ENCODE measurements at places on chromosomes 1 and 21.

GRCh38 chr1:37892151-37893047, 33.0 kb upstream of the MTF1 start:
- peak; percentile 60 for DNase-seq

- no peak for DNase-seq
Measured at GRCh38 chr1:204383163-204383904, 23.6 kb upstream of the PLEKHA6 start.

DNA sequence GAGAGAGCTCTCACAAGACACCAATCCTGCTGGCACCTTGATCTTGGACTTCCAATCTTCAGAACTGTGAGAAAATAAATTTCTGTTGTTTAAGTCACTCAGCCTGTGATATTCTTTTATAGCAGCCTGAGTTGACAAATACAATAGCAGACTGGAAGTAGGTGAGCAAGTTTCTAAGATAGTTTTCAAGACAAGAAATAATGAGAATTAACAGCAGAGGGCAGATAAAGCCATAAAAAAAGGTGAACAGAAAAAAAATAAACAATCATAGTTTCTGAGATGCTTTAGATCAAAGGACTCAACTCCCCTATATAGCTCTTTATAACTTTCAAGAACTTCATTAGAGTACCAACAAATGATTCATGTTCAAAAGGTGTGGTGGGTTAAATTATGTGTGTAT, 119.8 kb downstream of the PLPPR5 start:
- DNase-seq = no peak

DNA sequence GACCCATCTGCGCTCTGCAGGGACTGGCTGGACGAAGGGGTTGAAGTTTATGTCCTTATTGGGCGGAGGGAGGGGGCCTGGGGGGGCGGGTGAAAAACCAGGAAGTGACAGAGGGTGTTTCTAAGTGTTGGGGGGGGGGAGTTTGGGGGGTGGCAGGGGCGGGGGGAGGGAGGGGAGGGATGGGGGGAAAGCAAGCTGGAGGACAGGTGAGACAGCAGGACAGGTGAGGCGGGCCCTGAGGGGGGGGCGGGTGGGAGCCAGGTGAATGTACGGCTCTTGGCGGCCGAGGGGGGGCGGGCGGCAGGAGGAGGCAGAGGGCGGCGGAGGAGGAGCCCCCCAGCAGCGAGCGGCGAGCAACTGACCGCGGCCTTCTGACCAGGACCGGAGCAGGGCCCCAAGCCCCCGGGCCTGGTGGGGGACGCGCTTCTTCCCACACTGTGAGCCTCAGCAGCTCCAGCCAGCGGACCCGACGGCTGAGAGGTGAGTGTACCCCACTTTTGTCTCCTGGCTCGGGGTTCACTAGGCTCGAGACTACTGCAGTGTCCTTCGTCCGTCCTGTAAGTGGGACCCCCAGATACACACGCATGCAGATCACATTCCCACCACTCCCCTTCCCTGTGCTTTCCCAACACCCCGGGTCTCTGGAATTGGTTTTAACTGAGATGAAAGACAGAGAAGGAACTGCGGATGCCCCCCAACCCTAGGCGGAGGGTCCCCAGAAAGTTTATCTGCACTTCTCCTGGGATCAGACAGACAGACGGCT, at the start of gene ZBTB7B:
Gene ZBTB7B, plus strand, starts transcription at position 339 of the 763 bp plus-strand sequence. CDS start 11,859 bp downstream, outside the sequence.
- no peak for DNase-seq

GRCh38 chr21:31557421-31558188, 101.9 kb upstream of the SOD1 start:
- DNase-seq = no peak

GRCh38 chr1:30853350-30853749, 55.2 kb downstream of the SDC3 start:
- no peak for DNase-seq

- no peak for DNase-seq
Measured at GRCh38 chr1:227547310-227548118, 15.8 kb upstream of the ZNF678 start.

- DNase-seq = no peak
Measured at GRCh38 chr1:232183266-232183800, 446.6 kb downstream of the SIPA1L2 start.

GRCh38 chr21:17636711-17637110, 24.0 kb upstream of the BTG3 start:
- no peak for DNase-seq

GRCh38 chr1:209198961-209199750, 384.4 kb upstream of the CAMK1G start:
- DNase-seq = no peak

DNA sequence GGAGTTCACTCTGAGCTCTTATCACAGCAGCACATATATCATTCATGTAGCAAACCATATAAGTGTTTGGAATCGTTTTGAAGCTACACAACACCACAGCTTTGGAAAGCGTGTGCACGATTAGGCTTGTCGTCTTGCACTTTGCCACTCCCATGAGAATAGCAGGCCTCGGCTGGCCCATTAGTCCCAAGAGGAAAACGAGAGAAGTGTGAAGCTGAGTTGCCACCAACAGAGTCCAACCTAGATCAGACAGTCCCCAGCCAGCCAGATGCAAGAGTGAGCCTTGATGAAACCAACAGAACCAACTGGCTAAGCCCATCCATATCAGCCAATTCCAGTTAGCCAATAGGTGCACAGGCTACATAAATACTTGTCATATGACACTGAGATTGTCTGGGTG, 238.4 kb downstream of the C1orf94 start:
- no peak for DNase-seq

DNA sequence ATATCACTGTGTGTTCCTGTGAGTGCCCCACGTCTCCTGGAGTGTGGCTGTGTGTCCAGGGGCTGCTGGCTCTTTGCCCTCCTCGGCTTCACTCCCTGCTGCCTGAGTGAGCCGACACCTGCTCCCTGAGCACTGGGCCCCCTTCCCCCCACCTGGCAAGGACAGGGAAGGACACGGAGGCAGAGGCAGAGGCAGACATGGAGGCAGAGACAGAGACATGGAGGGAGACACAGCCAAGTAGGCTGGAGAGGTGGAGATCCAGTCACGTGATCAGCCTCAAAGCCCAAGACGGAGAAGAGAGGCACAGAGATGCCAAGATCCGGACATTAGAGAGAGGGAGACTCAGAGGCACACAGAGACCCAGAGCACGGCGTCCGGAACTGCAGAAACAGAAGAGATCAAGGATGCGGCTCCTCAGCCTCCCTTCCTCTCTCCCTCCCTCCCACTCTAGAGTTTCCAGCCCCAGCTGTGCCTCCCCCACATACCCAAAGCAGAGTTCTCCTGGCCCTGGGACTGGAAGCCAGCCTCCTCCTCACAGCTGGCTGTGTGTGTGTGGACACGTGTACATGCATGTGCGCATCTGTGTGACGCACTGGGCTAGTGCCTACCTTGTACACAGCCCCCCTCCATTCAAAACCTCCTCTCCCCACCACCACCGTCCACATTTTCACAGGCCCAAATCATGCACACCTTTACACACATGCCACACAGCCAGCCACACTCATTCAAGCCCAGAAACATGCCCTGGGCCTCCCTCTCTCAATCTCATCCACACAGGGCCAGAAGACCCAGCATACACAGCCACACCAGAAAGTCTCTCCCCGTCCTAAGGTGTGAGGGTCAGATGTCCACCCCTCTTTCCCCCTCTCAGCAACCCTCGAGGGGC, 39.1 kb upstream of the WASF2 start:
- DNase-seq = peak; percentile 61

DNA sequence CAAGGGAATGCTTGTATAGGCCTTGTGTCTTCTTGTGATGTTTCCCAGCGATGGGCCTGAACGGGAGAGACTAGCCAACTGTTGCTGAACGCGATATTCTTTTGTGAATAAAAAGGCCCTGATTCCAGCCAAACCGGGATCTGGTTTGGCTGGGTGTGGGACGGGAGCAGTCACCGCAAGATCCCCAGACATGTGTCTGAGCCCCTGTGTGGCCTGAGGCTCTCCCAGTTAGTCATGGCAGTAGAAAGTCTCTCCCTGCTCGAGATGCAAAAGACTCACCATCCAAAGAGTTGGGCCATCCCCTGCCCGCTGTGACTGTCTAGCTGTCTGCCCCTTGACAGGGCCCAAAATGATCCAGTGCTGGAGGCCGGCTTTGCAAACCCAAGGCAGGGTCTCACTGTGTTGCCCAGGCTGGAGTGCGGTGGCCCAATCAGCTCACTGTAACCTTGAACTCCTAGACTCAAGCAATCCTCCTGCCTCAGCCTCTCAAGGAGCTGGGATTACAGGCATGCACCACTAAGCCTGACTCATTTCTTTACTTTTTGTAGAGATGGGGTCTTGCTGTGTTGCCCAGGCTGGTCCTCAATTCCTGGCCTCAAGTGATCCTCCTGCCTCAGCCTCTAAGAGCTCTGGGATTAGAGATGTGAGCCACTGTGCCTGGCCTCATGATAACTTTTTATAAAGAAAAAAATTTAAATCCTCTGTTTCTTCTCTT, 56.4 kb downstream of the KIF26B start:
- DNase-seq = no peak

DNA sequence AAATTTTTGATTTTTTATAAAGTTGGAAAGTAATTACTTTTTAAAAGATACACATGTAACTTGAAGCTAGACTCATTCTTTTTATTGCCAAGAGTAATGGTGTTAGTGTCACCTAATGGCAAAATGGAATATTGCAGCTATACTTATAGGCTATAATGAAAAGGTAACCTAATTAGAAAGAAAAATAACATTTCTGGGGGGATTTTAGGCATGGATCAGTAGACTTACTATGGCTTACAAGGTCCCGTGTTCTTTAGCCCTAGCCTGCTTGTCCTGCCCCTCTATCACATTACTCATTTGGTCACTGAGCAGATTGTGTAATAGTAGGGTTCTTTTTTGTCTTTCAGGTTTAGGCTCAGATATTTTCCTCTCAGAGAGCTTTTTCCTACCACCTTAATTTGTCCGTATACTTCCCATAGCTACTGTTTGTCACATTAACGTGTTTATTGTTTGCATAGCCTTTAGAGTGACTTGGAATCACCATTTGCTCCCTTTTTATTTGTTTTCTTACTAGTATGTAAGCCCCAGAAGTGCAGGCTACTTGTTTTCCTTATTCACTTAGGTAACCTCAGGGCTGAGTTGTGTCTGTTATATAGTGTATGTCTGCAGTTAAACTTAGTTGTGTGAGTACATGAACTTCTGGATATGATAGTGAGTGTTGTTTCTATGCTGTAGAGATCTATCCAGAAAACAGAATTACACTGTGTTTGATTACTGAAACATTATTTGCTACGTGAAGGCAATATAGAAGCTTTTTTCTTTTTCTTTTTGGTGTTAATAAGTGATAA, 58.7 kb downstream of the RABGAP1L start:
- DNase-seq = peak; percentile 14

DNA sequence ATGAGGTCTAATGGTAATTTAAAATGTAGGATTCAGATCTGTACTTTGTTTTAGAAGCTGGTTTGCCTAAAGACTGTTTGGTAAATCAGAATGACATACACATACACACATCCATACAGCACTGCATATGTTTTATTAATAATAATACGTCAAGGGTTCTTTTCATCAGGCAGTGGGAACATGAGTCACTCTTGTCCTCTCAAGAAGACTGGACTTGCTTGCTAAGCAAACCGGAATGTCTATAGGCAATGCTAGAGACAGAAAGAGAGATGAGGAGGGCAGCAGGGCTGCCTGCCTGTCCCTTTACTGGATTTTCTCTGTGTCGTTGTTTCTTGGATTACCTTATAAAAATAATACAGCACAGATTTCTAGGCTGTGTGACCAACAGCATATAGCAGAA, 119.1 kb upstream of the GALNT2 start:
- no peak for DNase-seq

DNA sequence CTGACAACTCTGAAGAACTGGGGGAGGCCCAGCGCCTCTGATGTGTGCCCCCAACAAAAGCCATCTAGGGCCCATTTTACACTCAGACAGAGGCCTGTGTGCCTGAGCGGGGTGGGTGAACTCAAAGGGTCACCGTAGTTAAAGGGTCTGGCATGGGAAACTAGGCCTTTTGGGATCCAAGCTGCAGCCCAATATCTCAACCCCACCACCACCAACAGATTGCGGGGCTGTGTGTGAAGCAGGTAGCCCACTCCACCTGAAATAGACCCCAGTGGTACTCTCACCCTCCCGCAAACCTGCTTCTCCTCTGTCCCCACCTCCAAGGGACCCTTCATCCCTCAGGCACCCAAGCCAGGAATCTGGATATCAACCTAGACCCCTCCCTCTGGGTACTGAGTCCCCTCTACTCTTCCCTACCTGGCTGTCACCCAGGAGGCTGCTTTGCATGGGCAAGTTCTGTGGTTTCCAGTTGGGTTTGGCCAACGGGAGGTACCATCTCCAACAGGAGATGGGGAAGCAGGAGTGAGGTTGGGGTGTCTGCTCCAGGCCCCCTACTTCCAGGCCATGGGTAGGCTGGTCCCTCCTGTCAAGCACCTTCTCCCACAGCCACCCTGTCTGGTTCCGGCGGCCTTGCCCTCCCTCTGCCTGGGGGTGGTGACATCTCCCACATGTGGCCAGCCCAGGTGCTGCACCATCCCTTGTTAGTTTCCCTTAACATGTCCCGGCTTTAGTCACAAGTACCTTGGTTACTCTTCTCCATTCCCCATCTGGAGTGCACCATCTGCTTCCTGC, 35.2 kb upstream of the LRP8 start:
- DNase-seq = no peak

GRCh38 chr21:37868446-37869295, 47.6 kb downstream of the KCNJ6 start:
- DNase-seq = peak; percentile 52

- DNase-seq = no peak
Measured at GRCh38 chr1:169305948-169306347, 61.6 kb downstream of the NME7 start.
